ENCODE measurements at places on chromosomes 12 and 14.
A peak's percentile ranks its signal among the peaks of the same experiment; 100 is the strongest.

DNA sequence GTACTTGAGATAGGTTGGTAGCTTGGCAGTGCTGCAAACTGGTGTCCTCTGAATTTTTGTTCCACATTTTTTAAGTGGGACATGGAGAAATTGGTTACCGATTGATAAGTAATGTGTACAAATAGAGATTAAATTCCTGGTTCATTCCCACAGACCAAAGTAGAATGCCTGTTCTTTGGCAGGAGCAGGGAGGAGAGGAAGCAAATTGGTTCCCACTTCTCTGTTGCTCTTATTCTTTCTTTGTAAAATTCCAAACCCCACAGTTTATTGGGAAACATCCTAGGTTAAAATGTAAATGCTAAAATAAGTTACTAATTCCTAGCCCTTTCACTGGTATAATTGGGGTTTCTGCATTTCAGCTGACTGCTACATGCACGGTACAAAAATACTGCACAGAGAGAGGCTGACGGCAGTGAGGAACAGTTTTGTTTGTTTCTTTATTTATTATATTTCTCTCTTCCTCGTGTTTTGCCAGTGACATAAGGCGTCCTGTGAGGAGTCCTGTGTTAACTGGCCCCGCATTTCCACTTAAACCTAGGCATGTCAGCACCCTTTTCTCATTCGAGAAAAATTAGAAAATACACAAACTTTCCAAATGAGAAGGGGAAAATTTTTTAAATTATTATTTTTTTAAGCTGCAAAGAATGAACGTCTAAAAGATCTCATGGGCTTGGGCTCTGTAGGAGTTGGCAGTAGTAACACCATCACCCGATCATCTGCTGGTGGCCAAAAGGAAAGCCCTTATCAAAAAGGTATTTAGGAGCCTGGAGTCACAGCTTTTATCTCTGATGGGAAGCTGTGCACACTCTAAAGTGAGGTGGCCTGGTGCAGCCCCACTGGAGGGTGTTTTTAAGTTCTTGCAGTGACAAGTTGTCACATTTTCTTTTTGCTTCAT is 25.4 kb upstream of the BCL7A start:
- DNase-seq: no peak

DNA sequence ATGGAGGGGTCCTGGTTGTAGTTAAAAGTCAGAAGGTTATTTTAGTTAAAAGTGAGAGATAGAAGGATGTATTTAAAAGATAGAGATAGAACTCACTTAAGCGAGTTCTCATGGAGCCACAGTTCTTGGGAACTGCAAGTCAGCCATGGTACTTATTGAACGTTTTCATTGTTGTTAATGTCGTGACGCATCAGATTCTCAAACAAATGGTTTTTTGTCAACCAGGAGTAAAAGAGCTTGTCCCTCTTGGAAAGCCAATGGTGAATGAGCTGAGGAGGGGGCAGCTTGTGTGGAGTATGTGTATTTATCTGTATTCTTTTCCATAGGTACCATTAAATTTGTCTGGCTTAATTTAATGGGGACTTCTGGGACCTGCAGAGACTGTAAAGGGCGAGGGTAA is 68.6 kb downstream of the FIGNL2 start:
- no peak for DNase-seq

DNA sequence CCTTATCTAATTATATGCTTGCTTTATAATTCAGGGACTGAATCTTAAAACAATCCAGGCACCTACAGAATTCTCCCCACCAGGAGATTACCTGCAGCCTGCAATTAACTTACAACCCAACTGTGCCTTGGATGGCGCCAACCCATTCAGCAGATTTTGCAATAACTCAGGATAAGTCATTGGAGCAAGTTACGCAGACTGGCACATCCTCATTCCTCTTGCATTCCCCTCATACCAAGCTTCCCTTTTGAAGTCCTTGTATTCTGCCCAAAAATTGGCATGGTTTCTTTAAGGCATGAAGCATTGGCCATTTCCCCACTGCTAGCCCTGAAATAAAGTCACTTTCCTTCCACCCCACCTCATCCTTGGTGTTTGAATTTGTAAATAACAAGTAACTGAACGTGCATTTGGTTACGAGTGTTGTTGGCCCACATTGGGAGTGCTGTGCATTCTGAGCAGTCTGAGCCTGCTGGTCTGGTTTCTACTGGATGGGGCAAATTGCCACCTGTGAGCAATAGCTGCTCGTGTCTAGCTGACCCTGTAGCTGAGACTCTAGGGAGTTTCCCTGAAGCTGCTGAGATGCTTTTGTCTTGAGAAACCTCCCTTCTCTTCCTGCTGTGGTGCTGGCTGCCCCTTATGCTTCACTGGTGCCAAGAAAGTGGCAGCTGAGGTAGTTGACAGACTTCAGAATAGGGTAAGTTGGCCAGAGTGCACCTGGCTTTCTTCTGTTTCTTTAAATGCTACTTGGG is 99.2 kb upstream of the SCAF11 start:
- DNase-seq: no peak

GRCh38 chr12:54360717-54361456 is 3.4 kb downstream of the GPR84 start:
- peak; percentile 56 for DNase-seq

DNA sequence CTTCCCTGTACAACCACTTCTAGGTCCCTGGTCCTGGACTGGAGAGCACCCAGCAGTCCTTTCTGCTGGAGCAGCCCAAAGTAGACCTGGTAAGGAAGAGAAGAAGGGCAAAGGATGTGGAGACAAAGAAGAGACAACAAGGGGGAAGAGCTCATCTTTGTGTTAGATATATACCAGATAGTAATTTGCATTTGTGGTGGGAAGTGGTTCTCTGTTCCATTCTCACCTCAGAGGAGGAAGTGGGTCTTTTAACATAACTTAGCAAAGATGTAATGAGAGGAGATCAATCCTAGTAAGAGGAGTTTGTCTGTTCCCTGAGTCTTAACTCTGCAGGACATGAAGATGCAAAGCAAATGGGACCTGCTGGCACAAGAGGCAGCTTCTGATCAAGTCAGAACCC is 8.0 kb downstream of the CCDC198 start:
- DNase-seq: no peak

DNA sequence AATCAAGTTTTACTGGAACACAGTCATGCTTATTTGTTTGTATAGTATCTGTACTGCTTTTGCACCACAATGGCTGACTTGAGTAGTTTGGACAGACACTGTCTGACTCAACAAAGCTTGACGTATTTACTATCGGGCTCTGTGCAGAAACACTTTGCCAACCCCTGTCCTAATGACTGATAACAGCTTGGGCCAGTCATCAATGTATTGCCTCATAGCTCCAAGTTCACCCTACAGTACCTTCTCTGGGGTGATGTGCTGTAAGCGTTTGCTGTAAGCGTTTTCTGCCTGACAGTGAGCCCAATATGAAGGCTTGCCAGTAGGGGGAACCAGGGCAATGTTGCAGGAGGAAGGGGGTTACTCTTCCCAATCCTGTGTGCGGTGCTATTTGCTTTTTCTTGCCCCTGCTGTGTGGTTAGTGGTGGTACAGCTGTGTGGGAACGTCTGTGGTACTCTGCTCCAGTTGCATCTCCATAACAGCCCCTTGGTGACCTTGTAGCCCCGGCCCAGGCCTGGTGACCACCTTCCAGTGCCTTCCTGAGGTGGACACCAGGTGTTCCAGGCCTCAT is 5.4 kb upstream of the CCDC177 start:
- DNase-seq: no peak

DNA sequence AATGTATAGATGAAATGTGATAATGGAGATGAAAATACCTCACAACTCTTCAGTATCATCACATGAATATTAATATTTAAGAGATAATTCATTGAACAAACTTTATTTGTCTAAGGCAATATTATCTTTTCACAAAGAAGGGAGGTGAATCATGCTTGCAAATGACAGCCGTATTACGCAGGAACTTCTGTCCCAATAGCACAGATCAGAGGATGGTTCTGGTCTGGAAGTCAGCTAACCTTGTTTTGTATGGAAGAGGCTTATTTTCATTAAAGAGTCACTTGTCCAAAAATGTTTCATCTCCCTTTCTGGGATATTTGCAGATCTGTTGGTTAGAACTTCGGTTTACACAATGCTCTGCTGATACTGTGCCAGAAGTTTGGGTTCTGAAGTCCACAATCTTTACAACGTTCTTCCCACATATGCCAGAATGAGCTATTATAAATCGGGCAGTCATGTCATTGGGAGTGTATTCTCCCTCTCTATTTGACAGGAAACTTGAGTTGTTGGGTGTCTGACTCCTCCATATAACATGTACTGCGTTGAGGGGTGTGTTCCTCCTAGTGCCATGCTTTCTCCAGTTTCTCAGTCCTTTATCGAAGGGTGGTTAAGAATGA is 29.8 kb downstream of the YY1 start:
- DNase-seq: no peak

DNA sequence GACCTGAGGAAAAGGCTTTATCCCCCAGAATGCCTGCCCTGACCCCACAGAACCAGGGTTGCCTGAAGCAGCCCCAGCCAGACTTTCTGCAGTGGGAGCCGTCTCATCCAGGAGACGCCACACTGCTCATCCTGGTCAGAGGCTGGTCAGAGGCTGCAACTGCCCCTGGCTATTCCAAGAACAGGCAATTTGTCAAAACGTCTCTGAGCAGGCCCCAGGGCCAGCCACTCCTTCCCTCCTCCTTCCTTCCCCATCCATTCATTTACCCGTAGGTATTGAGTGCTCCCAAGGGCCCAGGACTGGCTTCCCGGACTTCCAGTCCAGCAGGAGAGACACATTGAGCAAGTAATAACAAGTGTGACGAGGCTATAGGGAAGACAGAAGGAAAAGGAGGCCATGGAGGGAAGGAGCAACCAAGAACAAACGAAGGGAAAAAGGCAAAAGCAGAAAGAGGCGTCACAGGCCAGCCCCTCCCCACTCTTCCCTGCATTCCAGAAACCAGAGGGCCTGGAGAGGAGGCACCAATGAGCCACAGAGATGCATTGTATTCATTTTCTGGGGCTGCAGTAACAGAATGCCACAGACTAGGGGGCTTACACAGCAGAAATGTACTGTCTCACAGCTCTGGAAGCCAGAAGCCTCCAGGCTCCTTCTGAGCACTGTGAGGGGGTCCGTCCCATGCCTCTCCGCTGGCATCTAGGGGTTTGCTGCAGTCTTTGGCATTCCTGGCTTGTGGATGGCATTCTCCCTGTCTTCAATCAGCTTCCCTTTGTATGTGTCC is 21.0 kb upstream of the CD9 start:
- DNase-seq: no peak

GRCh38 chr12:55818140-55818728 is 393 bp downstream of the ORMDL2 start:
- DNase-seq: no peak

All from CD4-positive, alpha-beta T cell treated with Interleukin-1 beta for 1 hour (primary cell).